Anterior cingulate cortex (tissue), 58 donors: ENCODE measurements at places on chromosomes 1 and 21.

- DNase-seq: no peak
Measured at GRCh38 chr21:46559291-46559983, 45.4 kb downstream of the S100B start.

GRCh38 chr1:42358791-42359190 lies 21.8 kb upstream of the RIMKLA start:
- DNase-seq: no peak

- no peak for DNase-seq
Measured at GRCh38 chr1:18999359-18999758, 42.9 kb upstream of the IFFO2 start.

- DNase-seq: no peak
Measured at GRCh38 chr1:173149887-173150286, 57.2 kb downstream of the TNFSF4 start.

- no peak for DNase-seq
Measured at GRCh38 chr1:64505944-64506655, 36.2 kb downstream of the CACHD1 start.

DNA sequence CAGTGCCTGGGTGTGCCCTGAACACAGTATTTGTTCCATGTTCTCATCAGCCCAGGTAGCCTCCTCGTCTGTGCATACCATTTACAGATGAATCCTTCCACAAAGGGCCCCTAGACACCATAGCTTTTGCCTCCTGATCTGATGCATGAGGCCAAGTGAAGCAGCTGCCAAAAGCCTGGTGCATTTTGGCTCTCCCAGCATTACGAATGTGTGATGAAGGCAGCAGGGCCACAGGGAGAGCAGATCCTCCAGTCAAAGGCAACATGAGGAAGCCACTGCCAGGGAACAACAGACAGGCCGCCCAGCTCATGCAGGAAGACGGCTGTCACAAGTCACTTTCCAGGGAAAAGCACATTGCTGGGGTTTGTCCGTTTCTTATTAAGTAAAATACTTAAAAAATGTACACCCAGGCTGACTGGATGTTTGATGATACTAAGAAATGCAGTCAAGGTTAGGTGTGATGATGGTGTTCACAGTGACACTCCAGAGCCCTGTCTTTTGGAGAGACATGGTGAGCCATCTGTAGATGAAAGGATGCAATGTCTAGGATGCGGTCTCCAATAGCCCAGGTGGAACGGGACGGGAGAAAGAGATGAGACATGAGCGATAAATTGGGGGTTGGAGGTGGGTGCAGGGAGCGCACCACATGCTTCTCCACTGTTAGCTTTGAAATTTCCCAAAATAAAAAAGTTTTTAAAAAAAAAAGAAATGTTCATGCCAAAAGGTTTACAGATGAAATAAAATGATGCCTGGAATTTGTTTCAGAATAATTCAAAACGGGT lies 48.7 kb downstream of the NPHP4 start:
- no peak for DNase-seq

DNA sequence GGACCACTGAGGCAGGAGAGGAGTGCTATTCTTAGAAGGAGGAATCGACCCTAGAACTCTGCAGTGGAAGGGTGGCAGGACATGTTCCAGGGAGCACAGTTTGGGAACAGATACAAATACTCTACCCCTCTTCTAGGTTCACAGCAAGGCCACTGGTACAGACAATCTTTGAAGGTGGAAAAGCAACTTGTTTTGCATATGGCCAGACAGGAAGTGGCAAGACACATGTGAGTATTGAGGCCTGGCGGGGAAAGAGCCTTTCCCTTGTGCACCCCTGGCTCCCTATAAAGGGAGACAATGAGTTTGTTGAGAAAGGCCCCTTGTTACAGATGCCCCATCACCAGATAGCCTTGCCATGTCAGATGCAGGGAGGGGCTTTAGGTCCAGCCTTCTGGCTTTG lies 17.8 kb downstream of the KIF2C start:
- DNase-seq: no peak

- no peak for DNase-seq
Measured at GRCh38 chr1:17355898-17356297, 16.1 kb upstream of the PADI6 start.

GRCh38 chr21:29640080-29640508 lies 299.7 kb downstream of the GRIK1 start:
- DNase-seq: no peak

GRCh38 chr1:205442051-205442725 lies 13.7 kb downstream of the BLACAT1 start:
- no peak for DNase-seq

DNA sequence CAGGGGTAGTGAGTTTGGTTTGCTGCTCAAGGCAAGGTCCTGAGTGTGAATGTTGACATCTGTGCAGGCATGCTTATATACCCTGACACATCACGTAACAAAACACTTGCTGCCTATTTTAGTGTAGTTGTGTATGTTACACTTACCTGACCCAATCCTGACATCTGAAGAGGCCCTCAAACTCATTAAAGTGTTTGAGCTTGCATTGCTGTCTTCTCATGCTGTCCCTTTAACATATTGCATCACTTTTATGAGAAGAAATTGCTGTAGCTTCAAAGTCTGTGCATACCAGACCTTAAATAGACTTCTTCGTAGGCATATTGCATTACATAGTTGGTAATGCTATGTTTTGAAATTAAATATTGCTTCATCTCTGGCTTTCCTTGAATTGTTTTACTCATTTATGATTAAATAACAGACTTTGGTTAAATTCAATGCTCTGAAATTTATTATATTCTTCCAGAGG lies at the start of gene KRTAP19-3:
KRTAP19-3 (minus strand) TSS at position 51 of the 466 bp plus-strand sequence. CDS start 56 bp downstream, outside the sequence.
- DNase-seq: no peak

DNA sequence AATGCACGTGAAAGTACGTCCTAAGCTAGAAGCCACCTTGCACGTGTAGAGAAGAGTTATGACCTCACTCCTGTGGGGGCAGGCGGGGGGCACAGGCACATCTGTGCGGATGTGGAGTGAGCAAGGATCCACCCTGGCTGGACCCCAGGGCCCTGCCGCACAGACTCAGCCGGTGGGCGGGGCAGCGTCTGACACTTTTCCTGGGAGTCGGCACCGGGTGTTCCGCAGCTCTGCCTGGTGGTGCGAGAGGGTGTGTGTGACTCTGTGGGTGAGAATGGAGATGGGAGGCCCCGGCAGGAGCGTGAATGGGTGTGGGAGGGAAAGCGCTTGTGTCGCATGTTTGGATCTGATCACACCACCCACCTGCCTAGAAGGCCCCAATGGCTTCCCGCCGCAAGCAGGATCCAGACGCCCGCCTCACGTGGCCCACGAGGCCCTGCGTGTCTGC lies 29.5 kb downstream of the RAP1GAP start:
- DNase-seq: no peak

- peak; percentile 57 for DNase-seq
Measured at GRCh38 chr21:45128613-45129188, 54.3 kb downstream of the ADARB1 start.

DNA sequence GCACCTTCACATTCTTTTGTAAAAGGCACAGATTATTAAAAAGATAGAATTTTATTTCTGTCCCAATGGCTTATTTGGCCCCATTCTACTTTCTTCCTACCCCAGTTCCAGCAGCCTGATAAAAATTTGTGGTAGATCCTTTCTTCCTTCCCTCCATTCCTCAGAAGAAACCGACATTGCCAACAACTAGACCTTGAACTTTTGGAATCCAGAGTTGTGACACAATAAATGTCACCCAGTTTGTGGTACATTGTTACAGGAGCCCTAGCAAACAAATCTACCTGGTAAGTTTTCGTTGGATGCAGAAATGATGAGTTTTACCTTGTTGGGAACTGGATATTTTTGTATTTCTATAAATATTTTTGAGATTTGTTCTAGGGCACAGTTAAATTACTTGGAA lies 141.6 kb upstream of the IVNS1ABP start:
- DNase-seq: no peak

GRCh38 chr1:20112279-20113000 lies 6.9 kb downstream of the PLA2G2D start:
- no peak for DNase-seq

- no peak for DNase-seq
Measured at GRCh38 chr1:216554934-216555333, 131.7 kb upstream of the USH2A start.

DNA sequence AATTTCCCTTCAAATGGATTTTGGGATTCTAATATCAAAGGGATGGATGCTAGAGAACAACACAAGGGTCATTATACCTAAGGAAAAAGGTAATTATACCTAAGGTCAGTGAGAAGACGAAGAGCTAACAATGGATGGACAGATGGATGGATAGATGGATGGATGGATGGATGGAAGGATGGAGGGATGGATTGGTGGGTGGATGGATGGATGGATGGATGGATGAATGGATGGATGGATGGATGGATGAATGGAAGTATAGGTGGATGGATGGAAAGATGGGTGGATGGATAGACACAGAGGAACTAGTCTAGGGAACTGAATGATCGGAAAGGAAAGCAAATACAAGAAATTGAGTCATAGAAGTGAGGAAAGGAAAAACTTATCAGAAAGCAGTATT lies 34.0 kb downstream of the SLC35F3 start:
- DNase-seq: no peak

DNA sequence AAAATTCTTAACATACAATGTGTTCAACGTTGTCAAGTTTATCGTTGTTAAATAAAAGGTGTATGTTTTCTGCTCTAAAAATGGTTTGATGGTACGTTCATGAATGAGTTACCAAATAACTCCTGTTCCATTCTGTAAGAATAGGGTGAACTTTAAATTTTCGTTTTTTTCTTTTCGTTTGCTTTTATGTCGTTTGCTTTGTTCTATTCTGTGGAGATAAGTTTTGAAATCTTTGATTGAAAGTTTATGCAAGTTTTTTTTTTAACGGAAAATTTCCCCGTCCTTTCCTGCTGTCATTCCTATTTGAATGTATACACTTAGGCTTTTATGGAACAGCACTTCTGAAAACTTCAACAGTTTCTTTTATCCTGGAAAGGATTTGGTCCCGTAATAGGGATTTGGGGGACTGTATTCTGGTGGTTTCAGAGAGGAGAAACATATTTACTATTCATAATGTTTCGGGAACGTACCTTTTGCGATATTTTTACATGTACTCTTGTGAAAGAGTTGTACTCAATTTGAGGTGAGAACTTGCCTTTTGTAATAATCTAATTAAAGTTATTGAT lies 1.7 kb downstream of the DR1 start:
- DNase-seq: no peak

DNA sequence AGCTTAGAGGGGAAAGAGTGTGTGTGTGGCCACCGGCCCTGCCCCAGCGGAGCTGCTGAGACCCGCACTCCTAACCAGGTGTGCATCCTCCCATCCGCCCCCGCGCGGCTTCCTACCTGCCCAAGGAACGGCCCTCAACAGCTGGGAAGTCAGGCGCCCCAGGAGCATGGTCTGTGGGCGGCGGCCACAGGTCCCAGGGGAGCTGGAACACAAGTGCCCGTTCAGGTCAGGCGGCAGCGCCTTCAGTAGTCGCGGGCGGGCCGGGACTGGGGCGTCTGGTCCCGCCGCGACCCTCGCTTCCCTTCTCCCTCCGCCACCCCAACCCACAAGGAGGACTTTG lies 448 bp downstream of the AURKAIP1 start:
- DNase-seq: no peak

GRCh38 chr1:203305809-203306088 lies 430 bp downstream of the BTG2 start:
- DNase-seq: no peak

DNA sequence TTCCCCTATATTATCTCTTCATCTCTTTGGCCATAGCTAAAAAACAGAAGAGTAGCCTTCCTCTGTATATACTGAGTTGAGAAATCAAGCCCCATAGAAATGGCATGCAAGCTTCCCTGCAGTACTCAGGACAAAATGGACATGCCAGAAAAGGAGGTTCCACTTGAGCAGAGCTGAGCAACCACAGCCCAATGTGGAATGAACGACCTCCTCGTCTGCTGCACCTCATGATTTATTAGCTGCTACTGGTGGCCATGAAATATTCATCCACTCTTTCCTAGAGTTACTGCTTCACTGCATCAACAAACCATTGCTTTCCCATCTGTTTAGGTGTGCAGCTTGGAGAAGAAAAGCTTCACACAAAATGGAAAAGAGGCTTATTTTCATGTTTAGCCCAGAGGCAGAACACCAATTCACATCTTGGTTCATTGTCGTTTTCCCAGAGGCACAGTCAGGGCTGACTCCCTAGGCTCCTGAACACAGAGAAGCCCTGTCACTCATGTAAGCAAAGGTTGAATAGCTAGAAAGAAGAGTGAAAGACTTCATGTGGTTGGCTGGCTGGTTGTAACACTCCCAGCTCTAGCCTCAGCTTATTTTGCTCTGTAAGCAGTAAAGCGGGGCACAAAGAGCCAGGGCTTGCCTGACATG lies 148.0 kb downstream of the TSEN15 start:
- no peak for DNase-seq

DNA sequence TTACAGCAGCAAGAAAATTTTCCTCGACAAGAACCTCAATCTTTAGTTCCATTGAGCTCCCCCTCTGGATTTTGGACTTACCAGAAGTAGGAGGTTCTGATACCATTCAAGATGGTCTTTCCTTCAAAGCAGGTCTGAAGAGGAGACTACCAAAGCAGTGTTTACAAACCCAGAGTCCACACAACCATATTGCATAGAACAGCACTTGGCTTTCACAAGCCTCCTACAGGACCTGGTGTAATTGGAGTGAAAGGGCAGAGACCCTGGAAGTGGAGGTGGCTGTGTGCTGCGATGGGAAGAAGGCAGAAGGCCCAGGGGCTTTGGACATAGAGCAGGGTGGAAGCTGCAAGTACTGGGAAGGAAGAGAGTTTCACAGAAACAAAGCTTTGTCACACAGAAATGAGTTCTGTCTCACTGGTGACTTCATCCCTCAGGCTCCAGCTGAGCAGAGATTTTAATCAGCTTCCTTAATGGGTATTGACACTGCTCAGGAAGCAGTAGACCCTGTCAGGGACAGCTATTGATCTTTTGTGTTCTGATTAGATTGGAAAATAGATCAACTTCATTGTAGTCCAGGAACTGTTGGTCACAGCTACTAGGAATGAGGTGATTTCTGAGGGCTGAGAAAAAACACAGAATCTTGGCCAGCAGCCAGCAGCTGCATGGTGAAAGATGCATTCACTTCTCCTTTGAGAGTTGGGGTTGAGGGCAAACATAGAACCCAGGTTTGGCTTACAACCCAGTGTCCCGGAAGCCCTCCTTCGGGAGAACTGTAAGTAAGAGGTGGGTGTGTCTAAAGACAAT lies 124.0 kb downstream of the SYT2 start:
- DNase-seq: no peak

DNA sequence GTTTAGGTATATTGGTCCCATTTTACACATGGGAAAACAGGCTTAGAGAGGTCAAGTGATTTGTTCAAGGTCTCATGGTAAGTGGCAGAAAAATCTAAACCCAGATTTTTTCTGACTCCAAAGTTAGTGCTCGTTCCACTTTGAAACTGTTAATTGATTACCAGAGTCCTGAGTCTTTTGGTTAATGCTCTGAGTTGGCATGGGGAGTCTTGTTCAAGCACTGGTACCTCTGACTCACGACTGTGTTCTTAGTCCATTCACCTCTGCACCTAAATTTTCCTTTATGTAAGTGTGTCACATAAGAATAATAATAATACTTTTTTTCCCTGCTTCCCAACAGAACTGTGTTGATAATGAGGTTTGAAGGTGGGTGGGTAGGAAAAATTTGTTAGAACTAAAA lies 59.3 kb downstream of the VANGL2 start:
- no peak for DNase-seq
